Posterior vena cava (tissue), 2 donors: ENCODE measurements at places on chromosomes 12 and 14. TPM values are rescaled to one million over a fixed set of nuclear protein-coding genes. Genes with fewer than 3 reads are reported as not detected.

Gene PRR4
- 4.3 TPM for total RNA-seq

DNA sequence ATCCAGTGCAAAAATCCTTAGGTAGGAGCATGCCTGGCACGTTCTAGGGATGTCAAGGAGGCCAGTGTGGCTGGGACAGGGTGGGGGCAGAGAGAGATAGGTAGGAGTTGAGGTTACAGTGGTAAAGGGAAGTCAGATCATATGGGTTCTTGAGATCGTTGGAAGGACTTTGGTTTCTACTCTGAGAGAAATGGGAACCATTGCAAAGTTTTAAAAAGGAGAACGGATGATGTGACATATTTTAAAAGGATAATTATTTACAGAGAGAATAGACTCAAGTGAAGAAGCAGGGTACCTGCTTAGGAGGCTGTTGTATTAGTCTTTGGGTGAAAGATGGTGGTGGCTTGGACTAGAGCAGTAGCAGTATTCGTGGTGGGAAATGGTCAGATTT lies 47.6 kb upstream of the ATP2B1 start:
- no peak for DNase-seq

Gene FICD
- total RNA-seq = 10.0 TPM

DNA sequence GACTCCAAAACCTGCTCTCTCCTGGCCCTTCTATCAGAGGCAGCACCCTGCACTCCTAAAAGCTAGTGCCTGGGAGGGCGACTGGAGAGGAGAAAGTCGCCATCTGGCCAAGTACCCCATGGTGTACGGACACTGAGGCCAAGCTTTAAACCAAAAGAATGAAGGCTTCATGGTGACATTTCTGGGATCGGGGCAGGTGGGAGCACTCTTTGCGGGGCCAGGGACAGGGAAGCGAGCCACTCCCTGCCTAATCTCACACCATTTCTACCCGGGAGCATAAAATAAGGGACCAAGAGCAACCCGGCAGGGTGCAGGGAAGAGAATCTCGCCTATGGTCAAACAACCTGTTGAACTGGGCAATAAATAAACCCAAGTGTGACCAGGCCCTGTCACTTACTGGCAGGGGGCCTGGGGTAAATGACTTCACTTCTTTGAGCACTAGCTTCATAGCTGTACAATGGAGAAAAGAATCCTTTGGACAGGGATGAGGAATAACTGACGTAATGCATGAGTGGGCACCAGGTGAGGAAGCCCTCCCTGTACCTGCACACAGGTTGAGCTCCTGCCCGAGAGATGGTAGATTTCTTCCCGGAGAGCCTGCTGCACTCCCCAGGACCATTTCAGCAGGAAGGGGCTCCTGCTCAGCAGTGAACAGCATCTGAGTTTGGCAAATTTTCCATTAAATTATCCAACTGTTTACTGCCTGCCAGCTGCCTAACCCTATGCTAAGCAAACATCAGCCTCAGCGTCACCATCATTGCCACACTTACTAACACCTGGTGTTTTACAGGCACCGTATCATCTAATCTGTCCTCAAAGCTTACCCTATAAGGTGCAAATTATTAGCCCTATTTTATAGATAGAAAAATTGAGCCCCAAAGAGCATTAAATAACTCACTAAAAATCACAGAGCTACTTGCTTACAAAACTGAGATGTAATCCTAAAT lies 2.0 kb downstream of the SERPINA1 start:
- no peak for DNase-seq

DNA sequence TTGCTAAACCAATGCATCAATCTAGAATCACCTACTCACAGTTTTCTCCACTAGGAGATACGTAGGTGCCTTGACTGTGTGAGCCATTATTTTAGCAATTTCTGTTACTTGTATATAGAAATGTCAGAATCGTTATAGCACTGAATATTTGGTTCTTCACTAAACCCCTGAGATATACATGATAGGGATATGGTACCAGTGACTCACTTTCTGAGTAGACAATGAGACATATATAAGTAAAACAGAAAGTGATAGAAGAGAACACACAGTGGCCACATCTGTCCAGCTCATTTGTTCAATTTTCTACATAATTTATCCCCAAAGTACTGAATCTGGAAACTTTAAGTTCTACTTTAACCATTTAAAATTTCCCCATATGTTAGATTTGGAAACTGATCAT lies 1505.5 kb upstream of the TMEM132C start:
- DNase-seq = no peak

DNA sequence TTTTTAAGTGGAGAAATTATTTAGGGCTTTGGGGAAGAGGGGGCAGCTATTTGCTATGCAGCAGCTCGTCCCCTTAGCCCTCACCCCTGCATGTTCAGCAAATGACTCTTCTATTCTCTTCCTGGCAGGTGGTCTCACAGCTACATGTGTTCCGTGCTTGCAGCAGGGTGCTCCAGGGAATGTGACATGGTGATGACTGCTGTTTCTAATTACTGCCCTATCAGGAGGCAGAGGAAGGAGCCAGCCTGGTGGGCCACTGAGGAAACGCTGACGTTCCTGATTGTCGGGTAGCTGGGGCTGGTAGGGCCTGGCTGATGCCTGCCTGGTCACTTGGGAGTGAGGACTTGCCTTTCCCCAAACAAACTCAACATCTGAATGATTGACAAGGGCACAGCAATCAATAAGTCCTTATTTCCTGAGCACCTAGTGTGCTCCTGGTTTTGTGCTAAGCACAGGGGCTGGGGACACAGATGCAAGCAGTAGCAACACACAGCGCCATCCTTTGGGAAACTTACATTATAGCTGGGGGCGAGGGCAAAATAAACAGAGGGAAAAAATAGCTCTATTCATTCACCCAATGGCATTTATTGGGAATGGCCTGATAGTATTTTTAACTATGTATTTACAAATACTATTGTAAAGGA lies 377.8 kb downstream of the FUT8 start:
- DNase-seq = no peak

GRCh38 chr14:81311778-81312177 lies 88.3 kb downstream of the STON2 start:
- DNase-seq = no peak

Gene BTG1
- total RNA-seq = 78.5 TPM

DNA sequence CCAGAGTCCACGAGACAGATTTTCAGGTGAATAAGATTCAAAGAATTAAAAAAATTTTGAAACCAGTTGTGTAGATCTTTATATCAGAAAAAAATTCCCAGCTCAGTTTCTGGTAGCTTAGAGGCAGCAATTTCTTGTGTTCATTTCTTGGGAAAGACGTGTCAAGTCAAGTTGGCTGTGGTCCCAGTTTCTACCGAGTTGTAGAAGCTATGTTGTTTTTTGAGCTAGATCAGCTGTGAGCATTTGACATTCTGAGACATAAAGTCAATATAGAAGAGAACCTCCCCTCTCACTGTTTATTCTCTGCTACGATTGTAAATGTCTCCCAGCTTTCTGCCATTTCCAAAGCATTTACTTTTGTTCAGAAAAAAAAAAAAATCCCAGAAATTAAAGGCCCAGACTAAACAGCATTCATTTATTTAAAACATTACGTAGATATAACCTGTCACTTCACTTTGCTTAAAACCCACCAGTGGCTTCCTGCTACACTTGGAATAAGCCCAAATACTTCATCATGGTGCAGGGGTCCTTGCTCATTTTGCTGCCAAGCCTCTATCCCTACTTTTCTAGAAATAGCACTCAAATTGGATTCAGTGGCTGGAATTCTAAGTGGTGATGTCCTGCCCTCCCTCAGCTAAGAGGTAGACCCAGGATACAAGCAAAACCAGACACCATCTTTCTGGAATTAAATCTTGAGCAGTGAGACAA lies 20.6 kb upstream of the PYGL start:
- no peak for DNase-seq
